HCEC 1CT (cell line): ENCODE measurements at places on chromosomes 16 and 17.

GRCh38 chr16:70694868-70695218, 9.0 kb upstream of the MTSS2 start:
- no peak for DNase-seq

- DNase-seq: no peak
Measured at GRCh38 chr16:26281381-26282110, 589.8 kb downstream of the HS3ST4 start.

DNA sequence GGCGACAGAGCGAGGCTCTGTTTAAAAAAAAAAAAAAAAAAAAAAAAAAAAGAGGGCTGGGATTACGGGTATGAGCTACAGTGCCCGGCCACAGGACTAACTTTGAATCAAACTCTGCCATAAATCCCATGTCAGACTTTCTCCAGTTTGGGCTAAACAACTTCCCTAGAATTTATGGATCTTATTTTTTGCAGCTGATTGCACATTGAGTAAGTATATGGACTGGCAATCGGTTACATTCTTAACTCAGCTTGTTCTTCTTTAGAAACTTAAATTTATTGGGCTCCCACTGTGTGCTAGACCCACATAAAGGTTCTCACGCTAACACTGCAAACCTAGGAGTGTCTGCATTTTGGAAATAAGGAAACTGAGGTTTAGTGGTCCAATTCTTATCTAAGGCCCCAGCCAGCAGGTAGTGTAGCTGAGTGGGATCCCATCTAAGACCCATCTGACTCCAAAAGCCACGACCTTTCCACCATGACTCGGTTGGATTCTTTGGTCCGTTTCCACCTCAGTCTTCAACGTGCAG, 718 bp upstream of the CBFB start:
- DNase-seq: no peak

GRCh38 chr16:66948837-66949225, 12.2 kb upstream of the CES3 start:
- DNase-seq: no peak

DNA sequence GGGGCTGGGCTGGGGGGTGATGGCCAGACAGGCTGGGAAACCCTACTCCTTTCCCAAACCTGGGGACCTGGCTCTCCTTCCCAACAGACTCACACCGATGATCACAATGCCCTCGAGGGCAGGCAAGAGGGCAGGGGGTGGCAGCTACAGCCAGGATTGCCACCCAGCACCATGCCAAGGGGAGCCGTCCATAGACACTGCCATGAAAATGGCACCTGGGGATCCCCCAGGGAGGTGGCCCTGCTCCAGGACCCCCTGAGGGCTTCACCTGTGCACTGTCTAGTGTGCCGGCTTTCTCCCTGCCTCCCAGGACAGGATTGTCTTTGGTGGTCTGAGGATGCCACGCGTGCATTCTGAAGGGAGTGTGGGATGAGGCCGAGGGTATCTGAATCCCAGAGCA, 24.6 kb downstream of the RPH3AL start:
- no peak for DNase-seq

DNA sequence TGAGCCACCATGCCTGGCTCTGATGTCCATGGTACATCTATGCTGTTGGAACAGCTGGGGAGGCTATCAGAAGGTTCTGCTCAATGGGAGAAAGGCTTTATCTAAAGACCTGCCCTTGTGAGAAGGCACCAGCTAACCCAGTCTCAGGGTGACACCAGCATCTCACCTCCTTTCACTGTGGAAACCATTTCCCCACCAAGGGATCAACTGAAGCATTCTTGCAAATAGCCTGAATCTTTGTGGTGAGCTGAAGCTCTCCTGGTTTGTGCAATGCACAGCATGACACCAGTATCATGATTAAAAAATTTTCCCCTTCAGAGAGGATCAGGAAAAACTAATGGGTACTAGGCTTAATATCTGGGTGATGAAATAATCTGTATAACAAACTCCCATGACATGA, 5.1 kb downstream of the CCL18 start:
- no peak for DNase-seq

DNA sequence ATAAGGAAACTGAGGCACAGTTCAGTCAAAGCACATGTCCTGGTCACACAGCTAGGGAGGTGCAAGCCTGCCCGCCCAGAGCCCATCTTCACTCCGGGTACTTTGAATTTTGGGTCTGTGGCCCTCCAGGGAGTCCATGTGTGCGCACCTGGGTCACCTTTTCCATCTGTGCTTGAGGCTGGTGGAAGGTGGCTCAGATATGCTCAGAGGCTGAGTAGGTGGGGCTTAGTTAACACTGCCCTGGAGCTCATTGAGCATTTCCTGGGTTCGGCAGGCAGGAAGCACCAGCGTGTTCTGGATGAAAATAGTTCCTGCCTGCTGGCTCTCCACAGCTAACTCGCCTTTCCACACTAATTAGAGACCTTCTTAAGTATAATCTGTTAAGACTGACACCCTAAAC, 19.2 kb downstream of the FAM234A start:
- no peak for DNase-seq

DNA sequence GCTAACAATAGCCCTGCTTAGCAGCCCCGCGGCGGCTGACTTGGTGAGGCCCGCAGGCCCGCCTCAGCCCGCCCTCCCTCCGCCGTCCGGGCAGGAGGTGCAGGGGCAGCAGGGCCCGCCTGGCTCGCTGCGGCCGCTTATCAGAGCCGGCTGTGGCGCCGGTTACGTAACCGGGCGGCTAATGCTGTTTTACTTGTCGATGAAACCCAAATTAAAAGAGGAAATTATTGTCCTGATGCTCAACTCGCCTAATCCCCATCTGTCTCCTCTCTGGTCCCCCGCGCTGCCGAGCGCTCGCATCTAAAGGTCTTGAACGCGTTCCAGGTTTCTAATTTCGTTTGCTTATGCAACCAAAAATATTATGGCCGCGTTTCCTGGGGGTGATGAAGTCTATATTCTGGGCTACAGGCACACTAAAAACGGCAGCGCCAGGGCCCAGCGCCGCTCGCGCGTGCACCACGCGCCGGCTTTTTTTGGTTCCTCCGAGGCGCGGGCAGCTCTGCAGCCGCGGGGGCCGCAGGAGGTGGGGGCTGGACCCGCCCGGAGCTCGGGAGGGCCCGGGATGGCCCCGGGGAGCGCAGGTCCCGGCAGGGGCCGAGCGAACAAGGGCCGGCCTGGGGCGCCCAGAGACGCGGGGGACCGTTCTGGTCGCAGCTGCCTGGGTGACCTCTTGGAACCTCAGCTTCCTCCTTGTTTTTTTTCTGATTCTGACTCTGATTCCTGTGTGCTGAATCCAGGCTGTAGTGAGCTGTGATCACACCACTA, 65.2 kb upstream of the TOB1 start:
- DNase-seq: peak; percentile 72

- DNase-seq: no peak
Measured at GRCh38 chr17:30827082-30827481, 2.6 kb upstream of the CRLF3 start.

DNA sequence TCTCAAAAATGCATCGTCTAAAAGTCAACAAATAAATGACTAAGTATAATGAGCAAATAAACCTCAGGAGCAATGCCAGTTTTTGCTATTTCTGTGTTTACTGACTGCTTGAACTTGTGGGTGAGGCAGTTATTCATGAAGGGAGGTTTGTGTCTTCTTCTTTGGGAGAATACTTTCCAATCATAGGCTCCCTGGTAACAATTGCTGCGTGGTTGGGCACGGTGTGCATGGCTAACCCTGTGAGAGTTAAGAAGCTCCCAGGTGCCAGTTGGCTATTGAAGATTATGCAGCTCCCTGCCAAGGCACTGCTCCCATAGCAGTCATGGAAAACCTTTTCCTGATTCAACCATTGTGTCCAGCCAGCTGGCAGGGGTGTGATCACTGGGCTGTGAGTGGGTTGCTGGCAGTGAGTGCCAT, 775.9 kb upstream of the GOT2 start:
- no peak for DNase-seq

GRCh38 chr16:18013863-18014262, 322.7 kb downstream of the NPIPA8 start:
- no peak for DNase-seq

DNA sequence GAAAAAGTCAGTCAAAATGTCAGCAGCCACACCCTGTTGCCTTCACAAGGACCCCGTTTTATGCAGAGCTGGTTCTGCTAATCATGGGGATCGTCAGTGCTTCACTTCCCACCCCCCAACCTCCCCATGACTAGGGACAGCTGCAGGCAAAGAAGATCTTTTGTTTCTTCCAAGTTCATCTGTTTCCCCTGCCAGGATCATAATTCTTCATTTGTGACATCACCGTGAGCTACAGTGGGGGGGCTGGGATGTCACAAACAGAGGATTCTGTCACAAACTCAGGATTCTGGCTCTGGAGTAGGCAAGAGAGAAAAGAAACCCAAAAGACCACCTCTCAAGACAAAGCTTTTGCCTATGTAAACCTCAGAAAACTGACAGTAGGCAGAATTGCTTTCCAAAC, 24.7 kb downstream of the DNAJC7 start:
- no peak for DNase-seq

DNA sequence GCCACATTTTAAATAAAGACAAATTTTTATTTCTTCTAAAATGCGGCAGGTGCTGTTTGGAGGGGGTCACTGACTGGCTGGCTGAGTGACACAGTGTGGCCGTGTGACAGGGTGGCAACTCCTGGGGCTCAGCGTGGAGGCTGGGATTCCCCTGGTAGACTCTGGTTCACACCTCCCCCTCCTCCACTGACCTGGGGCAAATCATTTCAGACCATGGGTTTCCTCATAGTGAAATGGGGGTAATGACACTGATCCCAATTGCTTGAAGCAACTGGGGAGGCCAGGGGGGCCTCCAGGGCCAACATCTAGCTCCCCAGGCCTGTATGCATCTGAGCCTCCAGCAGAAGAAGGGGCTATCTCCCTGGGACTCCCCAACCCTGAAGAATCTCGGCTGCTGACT, 6.6 kb downstream of the HSD11B2 start:
- no peak for DNase-seq

- DNase-seq: no peak
Measured at GRCh38 chr16:83473926-83474650, 333.7 kb upstream of the HSBP1 start.

GRCh38 chr17:57372156-57372555, 115.8 kb downstream of the MSI2 start:
- DNase-seq: peak; percentile 48

DNA sequence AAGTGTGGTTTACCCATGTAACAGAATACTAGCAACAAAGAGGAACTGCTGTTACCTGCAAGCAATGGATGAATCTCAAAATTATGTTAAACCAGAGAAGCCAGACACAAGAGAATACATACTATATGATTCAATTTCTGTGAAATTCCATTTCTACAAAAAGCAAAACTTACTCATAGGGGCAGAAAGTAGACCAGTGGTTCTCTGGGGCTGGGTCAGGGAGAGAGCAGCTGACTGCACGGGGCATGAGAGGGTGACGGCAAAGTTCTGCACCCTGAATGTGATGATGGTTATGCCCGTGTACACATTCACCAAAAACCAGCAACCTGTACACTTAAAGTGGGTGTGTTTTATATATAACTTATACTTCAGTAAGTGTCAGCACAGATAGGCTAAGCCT, 3.1 kb downstream of the ZNF843 start:
- DNase-seq: no peak

- no peak for DNase-seq
Measured at GRCh38 chr17:68133346-68134045, 98.0 kb downstream of the KPNA2 start.

DNA sequence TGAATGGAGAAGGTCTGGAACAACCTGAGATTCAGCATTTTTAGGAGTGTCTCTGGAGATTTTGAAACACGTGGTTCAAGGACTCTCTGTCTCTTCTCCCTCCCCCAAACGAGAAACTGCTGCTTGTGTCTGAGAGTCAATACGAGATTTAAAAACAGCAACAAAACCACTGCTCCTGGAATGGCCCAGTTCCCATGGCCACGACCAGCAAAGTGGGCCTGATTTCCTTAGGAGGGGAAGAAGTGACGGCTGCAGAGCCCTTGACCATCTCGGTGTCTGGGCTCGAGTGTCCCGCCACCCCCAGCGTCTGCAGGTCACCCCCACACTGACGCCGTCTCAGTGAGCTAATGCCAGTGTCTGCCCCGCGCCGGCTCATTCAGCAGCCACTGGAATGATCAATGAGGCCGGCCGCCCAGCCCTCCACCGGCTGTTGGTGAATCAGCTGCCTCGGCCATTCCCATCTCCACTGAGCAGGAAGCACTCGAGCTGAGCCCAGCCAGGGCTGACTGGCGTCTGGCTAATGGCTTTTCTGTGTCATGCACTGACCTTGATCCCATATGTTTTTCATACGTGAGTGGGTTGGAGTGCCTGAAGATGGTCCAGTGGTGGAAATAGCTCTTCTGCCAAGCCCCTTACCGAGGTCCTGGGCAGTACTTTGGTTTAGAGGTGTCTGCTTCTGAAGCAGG, 151.8 kb downstream of the PITPNC1 start:
- peak; percentile 94 for DNase-seq

DNA sequence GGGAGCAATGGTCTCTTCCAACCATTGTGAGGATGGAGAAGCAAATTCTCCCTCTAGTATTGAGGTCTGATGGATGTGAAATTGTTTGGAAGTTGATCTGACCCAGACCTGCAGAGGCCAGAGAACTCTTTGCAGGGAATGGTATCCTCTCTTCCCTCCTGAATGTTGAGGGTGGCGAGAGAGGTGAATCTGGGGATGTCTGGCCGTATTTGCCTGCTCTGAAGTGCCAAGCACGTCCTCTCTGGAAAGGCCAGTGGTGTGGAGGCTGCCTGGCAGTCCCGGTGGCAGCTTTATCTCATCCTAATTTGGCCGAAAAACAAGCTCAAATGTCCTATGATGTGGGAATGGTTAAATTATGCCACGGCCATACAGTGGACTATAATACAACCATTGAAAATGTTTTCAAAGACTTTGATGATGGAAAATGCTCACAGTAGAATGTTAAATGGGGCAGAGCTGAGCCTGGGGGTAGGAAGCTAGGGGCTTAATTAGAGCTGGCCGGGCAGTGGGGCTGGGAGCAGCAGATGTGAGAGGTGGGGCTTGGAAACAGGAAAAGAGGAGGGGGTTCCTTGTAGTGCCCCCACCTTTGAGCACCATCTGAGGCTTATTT, 30.8 kb downstream of the WSCD1 start:
- no peak for DNase-seq
